ENCODE measurements at places on chromosomes 5 and 9.

DNA sequence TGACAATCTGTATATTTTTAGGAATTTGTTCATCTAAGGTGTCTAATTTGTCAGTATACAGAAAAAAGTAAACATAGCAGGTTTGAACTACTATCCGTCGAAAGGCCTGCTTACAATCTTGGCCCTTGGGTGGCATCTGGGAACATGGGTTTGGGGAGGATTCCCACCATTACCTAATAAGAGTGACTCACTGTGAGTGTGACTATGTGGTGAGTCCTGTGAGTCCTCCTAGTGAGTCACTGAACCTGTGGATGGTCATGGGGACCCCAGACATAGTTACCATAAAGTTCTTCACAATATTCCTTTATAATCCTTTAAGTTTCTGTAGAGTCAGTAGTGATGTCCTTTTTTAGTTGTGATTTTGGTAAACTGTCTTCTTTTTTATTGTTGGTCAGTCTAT lies 37.0 kb downstream of the RNF130 start:
- DNase-seq: no peak

DNA sequence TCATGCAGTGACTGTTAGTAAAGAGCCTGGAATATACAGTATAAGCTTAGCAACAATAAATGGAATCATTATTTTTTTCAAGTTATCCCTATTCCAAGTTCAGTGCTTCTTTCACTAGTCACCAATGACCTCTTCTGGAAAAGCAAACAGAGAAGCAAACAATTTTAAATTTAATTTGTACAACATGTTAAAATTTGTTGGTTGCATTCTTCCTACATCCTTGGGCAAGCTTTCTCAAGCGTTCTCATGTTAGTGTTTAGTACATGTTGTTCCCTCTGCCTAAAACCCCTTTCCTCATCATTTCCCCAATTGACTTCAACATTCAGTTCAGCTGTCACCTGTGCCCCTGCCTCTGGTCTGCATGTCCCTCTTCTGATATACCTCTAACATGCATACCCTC lies 123.4 kb downstream of the SEC61B start:
- DNase-seq: no peak

GRCh38 chr5:93476251-93476742 lies 104.7 kb downstream of the NR2F1-AS1 start:
- DNase-seq: no peak

DNA sequence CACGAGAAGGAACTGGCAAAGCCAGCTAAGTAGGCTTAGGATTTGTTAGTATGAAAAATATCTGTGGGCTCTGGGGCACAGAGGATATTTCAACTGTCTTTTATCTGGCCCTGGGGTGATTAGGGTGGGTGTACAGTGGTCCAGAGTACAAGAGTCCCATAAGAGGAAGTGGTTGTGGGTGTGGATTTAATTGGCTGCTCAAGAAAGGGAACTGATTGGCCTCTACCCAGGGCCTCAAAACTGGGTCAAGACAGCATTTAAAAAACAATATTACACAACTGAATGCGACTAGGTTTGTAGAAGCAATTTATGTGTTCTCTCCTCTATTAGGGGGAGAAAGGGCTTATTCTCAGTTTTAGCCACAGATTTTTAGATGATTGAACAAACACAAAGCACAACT lies 1353.4 kb upstream of the WWC1 start:
- DNase-seq: no peak

- DNase-seq: peak; percentile 74
Measured at GRCh38 chr9:94681508-94681907, 42.2 kb upstream of the FBP1 start.

DNA sequence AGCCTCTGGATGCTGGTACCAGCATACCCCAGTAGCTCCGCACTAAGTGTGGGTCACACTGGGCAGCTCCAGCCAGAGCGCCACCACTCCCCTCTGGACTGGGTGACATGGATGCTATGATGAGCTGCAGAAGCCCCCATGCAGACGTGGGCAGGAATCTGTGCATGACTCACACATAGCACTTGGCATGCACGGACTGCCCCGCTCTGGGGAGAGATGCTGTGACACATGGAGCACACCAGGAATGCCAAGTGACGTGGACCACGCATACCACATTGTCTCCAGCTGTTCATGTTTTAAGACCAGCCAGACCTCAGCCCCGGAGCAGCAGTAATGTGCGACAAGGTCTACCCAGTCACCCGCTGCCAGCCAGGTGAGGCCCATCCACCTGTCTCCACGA lies 64.1 kb downstream of the SEMA4D start:
- DNase-seq: no peak

DNA sequence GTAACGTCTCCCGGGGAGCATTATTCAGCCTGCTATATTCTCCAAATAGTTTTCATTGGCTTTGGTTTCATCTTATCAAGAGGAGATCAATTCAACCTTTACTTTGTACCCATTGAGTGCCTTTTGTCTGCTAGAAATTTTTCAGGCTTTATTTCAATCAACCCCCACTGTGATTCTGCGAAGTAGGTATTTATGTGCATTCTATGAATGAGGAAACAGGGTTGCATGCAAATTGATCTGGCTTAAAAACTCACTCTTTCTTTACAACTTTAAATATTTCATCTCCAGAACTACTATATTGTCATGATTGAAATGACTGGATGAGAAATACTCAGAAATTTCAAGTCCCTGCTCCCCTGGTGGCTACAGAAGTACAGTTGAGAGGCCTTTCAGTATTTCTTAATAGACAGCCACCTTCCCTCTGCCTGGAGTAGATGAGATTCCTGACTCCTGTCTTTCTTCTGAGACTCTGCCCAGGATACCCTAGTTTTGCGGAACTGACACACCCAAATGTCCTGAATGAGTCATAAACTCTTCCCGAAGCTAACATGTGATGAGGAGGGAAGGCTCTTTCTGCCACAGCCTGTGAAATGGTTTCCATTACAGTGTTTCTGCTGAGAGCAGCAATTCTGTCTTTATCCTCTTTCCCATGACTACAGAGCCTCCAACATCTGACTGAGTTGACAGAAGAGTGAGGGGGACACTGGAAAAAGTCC lies 52.6 kb upstream of the TNC start:
- DNase-seq: no peak

DNA sequence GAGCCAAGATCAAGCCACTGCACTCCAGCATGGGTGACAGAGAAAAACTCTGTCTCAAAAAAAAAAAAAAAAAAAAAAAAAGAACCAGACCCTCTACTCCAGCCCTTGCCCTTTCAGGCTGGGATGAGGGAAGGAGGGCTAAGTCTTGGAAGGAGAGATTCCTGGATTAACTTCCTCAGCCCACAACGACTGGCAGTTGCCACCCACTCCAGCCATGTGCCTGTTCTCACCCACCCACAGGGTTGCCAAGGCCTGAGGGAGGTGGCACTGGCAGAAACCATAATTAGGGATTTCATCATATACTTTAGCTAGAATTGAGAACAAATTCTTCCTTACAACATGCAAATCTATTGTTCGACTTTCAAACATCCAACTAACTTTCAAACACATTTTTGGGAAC lies 87.8 kb upstream of the SLC30A5 start:
- DNase-seq: no peak

DNA sequence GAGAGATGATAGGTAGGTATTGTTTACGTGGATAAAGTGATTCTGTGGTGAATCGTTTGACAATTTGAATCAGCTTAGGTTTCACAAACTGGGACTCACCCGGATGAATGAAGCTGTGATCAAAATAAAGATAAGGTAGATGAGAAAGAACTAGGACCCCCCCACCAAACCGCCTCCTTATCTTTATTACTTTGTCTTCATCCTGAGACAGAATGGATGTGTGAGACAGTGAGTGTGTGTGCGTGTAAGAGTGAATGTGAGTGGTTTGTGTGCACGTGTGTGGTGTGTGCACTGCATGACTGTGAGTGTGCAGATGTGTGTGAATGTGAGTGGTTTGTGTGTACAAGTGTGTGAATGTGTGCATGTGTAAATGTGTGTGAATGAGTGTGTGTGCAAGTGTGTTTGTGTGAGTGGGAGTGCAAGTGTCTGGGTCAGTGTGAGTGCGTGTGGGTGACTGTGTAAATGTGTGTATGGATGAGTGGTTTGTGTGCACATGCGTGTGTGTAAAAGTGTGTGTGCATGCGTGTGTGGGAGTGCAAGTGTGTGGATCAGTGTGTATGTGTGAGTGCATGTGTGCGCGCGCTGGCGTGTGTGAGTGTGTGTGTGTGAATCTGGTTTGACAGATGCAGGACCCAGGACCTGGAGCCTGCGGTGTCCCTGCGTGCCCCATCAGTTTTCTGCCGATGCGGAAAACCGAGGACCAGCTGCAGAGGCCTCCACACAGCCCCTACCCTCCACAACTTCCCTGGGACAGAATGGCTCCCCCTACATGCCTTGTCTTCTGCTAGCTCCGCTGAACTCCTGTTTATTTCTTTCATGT lies 11.4 kb upstream of the ENG start:
- DNase-seq: no peak

GRCh38 chr9:89610391-89610925 lies 5.6 kb downstream of the GADD45G start:
- no peak for DNase-seq

- no peak for DNase-seq
Measured at GRCh38 chr5:76493190-76493837, 90.2 kb downstream of the IQGAP2 start.

GRCh38 chr9:21294364-21294774 lies 10.7 kb downstream of the IFNA5 start:
- no peak for DNase-seq

- no peak for DNase-seq
Measured at GRCh38 chr5:149341876-149342275, 3.4 kb upstream of the GRPEL2 start.

- DNase-seq: no peak
Measured at GRCh38 chr5:156534906-156535485, 208.0 kb downstream of the SGCD start.

- no peak for DNase-seq
Measured at GRCh38 chr5:168822745-168823281, 243.6 kb upstream of the PANK3 start.

- DNase-seq: no peak
Measured at GRCh38 chr9:72226146-72226812, 77.0 kb downstream of the GDA start.

DNA sequence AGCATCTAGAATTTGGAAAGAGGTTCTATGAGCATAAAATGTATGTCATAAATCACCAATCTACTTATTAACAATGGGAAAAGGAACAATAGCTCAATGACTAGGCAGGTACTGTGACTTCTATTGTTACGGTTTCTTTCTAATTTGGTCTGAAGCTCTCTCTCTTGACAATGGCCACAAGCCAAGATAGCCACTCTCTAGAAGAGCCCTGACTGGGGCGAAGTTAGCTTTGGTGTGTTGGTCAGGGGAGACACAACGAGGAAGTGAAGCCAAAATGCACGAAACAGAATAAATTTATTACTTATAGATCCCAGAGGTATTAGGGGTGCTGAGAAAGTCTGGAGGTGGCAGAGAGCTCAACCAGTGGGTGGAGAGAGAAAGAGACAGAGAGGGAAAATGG lies 9.4 kb upstream of the RAD23B start:
- no peak for DNase-seq

GRCh38 chr9:83620841-83621636 lies 1.9 kb upstream of the IDNK start:
- peak; percentile 67 for DNase-seq

DNA sequence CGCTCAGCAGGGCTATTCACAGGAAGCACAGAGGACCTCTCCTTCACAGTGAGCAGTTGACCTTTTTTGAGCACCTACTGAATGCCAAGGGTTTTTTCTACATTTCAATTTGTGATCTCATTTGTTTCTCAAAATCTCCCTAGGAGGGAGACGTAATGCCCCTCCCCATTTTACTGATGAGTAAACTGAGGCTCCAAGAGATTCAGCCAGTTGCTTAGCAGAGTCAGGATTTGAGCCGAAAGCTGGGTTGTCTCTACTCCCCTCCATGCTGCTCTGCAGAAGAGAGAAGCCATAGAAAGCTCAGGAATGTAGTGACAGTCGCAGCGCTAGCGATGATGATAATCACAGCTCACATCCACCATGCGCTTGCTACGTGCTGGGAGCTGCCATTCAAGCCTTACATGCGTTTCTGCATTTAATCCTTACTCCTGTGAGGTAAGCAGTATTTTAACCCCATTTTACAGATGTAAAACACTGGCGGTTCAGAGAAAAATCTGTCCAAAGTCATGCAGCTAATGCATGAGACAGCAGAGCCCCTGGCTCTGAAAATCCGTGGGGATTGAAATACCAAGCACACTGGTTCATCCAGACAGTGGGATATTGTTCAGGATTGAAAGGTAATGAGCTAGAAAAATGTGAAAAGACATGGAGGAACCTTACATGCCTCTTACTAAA lies 33.8 kb downstream of the ERGIC1 start:
- no peak for DNase-seq

- no peak for DNase-seq
Measured at GRCh38 chr9:78397454-78397853, 100.5 kb downstream of the PSAT1 start.

DNA sequence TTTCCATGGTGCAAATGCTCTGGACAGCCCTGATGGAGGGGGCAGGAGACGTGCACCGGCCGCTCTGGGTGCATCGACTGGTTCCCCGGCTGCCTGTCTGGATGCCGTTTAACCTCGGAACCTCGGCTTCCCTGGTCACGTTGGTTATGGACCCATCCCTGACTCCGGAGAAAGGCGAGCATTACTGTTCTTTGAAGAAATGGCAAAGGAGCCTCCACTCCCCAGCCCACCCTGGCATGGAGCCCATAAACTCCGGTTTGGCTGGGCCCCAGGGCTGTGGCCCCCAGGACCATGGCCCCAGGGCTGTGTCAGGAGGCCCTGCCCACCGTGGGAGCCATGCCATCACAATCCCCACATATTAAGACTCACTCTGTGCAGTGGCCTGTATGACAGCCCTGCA lies 28.9 kb downstream of the DBH start:
- no peak for DNase-seq

GRCh38 chr5:107464416-107464815 lies 206.3 kb downstream of the EFNA5 start:
- peak; percentile 70 for DNase-seq

DNA sequence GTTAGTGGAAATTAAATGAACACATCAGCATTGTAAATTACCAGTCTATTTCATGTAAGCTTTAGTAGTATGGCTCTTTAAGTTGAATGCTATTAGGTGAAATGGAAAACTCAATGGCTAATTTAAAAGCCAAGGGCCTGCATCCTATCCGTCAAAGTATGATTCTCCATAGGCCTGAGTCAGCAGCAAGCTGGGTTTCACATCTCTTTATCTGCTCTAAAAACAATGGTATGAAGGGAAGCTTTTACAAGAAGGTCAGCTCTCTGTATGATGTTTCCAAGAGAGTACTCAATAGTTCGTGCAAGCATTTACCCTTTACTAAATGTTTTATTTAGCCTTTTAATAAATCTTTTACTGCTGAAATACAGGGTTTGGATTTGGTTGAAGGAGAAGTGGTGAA lies 62.8 kb downstream of the MAP1B start:
- DNase-seq: no peak

- DNase-seq: no peak
Measured at GRCh38 chr5:10441992-10442435, 335 bp downstream of the ROPN1L start.
